ENCODE measurements at places on chromosomes 2 and 18.

GRCh38 chr2:223230352-223230751 lies 178.4 kb downstream of the KCNE4 start:
- no peak for DNase-seq

- no peak for DNase-seq
Observed at GRCh38 chr18:28766027-28766426, 589.1 kb upstream of the CDH2 start.

DNA sequence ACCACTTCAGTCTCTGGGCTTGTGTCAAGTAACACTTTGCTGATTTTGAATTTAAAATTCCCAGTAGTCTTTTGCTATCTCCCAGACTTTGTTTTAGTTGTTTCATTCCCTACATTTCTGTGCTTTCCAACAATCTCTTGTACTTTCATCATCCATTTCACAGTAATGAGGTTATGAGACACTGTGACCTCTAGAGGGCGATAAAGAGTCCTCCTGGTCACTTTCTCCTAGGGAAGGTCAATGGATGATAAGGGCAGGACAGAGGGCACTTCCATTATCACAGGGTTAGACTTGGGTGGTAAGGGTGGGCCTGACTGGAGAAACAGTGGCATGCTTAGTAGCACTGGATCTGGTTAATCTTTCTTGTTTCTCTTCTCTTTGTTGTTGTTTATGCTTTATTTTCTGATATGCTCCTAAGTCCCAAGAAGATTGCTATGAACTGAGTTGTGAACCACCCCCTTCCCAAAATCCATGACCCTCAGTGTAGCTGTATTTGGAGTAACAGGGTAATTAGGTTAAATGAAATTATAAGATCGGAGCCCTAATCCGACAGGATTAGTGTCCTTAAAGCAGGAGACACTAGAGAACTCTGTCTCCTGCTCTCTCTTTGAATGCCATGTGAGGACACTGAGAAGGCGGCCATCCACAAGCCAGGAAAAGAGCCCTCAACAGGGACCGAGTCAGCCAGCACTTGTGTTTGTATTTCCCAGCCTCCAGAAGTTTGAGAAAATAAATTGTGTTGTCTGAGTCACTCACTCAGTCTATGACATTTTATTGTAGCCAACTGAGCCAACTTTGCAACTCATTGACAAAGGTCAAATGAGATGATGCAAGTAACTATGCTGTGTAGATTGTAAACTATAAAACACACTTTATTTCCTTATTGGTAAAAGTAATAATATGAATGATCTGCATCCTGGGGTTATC lies 779.2 kb downstream of the CNTNAP5 start:
- peak; percentile 9 for DNase-seq

DNA sequence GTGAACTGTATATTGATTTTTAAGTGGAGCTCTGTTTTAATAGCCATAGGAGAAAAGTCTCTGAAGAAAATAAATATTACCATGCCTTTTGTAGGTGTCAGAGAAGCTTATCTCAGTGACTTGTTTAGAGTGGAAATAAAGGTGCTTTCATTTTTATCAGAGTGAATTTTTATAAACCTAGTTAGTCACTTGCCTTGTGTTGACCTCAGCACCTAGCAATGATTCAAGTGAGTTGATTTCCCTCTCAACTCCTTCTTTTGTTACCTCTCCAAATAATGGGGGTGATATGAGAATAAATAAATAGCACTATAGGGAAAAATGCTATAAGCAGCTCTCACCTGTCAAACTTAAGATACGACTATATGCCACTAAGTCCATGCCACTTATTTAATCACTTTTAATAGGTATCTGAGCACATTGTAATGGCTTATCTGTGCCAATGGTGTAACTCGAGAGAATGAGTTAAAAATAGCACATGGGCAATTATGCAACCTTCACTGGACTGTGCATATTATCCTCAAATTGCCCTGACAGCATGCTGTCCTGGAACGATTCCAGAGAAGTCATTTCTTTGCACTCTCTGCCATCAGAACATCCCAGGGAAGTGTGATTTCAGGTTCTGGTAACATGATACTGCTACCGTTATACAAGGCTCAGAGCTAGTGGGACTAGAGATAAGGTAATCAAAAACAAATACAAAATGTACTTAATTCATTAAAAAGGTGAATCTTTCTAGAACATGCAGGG lies 290.8 kb downstream of the CCDC85A start:
- no peak for DNase-seq

DNA sequence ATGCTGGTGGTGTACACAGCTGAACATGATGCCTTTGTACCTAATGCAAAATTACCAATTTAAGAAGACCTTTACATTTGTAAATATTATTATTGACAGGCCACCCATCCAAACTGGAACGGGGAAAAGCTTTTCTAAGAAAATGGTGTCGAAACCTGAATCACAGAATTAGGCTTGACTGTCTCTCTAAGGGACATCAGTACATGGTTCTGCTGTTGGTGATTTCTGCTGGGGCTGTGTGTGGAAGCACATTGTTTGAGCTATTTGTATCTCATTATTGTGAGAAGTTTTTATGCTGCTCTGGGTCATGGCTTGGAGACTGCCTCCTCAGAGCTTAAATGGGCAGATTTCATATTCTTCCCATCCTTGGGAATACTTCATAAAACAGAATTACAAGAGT lies 420.9 kb upstream of the POU3F3 start:
- no peak for DNase-seq

- DNase-seq = no peak
Observed at GRCh38 chr2:99442837-99443236, 47.0 kb downstream of the REV1 start.

- no peak for DNase-seq
Observed at GRCh38 chr18:13382366-13382953, 163.9 kb downstream of the LDLRAD4 start.

DNA sequence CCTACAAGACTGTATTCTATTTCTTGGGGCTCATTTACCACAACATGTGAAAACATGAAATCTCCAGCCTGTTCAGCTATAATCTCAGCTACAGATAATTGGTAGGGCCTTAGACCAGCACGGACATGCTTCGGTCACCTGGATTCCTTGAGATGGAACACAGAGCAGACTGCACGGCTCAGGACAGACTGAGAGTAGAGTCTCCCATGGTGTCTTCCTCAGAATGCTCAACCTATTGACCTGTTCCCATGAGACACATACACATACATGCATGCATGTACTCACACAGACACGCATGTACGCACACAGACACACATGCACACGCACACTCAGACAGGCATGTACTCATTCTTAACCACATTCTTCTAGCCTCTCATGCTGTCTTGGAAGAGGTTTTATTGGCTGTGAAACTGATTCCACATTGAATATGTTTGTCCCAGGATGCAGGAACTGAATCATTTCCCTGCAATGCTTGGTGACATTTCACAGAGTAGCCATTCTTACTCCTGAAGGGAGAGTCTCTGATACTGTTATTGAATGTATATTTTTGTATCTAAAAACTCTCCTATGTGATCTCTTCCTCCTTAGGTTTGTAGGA lies 23.5 kb upstream of the BZW1 start:
- no peak for DNase-seq

DNA sequence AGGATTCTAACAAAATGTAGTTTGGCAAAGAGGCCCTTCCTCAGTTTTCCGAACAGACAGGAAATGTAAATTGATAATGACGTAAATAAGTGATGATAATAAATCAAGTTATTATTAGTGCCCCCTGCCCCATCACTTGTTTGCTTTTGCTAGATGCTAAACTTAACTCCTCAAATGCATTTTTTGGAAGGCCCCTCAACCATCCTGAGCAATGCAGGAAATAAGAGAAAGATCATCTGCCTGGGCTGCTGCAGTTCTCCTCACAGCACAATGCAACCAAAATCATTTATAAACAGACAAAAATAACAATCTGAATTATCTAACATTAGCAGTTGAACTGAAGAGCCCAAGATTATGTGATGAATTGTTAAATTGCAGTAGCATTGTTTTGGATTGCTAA lies 62.6 kb upstream of the PSMD14 start:
- no peak for DNase-seq

- no peak for DNase-seq
Observed at GRCh38 chr2:20490300-20491181, 43.7 kb downstream of the RHOB start.

GRCh38 chr18:3554091-3554601 lies 104.2 kb downstream of the TGIF1 start:
- no peak for DNase-seq

- DNase-seq = no peak
Observed at GRCh38 chr2:201450954-201451291, 335 bp downstream of the TRAK2 start.

- DNase-seq = no peak
Observed at GRCh38 chr18:22681908-22682307, 251.2 kb upstream of the RBBP8 start.
